ENCODE measurements at places on chromosomes 2 and 18. TPM values are rescaled to one million over a fixed set of nuclear protein-coding genes. Genes with fewer than 3 reads are reported as not detected.

FRZB gene
- under 0.01 TPM for total RNA-seq

TXNDC2 gene
- total RNA-seq: not detected

NEU2 gene
- total RNA-seq: not detected

PHLPP1 gene
- 4.8 TPM for total RNA-seq

RTKN gene
- 53.7 TPM for total RNA-seq

CPS1 gene
- total RNA-seq: 19.8 TPM

CYTIP gene
- not detected for total RNA-seq

DSG1 gene
- 0.72 TPM for total RNA-seq

BOLL gene
- total RNA-seq: not detected

RTP5 gene
- total RNA-seq: not detected

SERPINB8 gene
- total RNA-seq: 8.3 TPM

AMER3 gene
- not detected for total RNA-seq

PLA2R1 gene
- 4.0 TPM for total RNA-seq

CMPK2 gene
- total RNA-seq: 1.4 TPM

TRIM54 gene
- 0.24 TPM for total RNA-seq

MYO5B gene
- total RNA-seq: 62.7 TPM

FBXO36 gene
- 5.5 TPM for total RNA-seq

UGT1A10 gene
- total RNA-seq: not detected

TLX2 gene
- not detected for total RNA-seq

RIOK3 gene
- 122 TPM for total RNA-seq

TUBA4B gene
- not detected for total RNA-seq

GREB1L gene
- total RNA-seq: 2.7 TPM

TNFAIP6 gene
- 6.0 TPM for total RNA-seq

PDE6D gene
- 13.6 TPM for total RNA-seq

LYG2 gene
- total RNA-seq: not detected

IGFBP2 gene
- total RNA-seq: 41.8 TPM

C2orf66 gene
- total RNA-seq: 0.43 TPM

COL6A3 gene
- 0.72 TPM for total RNA-seq

TMX3 gene
- total RNA-seq: 32.0 TPM

SLC40A1 gene
- 1.4 TPM for total RNA-seq

RESP18 gene
- not detected for total RNA-seq

EFHD1 gene
- total RNA-seq: 1.2 TPM

SNTG2 gene
- not detected for total RNA-seq

KRTCAP3 gene
- 28.6 TPM for total RNA-seq

SLC20A1 gene
- 47.0 TPM for total RNA-seq

SLC38A11 gene
- not detected for total RNA-seq

HMSD gene
- total RNA-seq: not detected

FAM124B gene
- total RNA-seq: 0.21 TPM

All from tracheal epithelial cell (primary cell).